Natural killer cell treated with Interleukin-12 subunit alpha and Interleukin-12 subunit beta and Interleukin-15 and Interleukin-18, amount 100 ng/mL, for 72 hours (primary cell): ENCODE measurements at places on chromosomes 2 and 18.

- DNase-seq, result no peak
Observed at GRCh38 chr2:72669121-72669520, 156.7 kb downstream of the EXOC6B start.

DNA sequence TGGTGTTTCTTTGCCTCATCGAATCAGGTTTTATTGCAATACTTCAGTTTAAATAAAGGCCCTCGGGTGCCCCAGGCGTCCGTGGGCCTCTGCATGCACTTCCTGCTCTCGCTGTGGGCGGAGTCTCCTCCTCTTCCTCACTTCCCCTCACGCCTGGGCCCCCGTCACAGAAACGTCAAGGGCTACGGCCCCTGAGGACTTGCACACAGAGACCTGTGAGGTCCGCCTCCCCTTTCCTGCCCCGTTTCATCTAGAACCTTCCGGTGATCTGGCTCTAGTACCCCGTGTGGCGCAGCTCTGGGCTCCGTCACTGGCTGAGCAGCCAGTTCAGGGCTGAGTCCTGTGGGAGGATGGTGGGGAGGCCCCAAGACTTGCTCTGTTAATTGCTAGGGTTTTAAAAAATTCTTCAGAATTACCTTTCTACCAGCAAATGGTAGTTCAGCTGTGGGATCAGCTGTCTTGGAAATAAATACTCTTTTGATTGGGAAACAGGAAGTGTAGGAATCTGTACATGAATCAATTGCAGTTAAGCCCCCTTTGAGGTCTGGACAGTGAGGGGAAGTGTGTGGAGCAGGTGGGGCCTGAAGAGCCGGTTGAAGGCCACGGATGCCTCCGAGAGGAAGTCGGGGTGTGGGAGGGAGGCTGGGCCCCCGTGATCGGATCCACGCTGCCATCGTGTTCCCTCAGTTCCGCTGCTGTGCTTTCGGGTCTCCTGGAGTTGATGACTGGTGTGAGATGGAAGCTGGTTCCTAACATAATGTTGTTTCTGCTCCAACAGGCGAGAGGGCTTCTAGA lies 10.2 kb downstream of the NFATC1 start:
- DNase-seq, result peak; percentile 87

DNA sequence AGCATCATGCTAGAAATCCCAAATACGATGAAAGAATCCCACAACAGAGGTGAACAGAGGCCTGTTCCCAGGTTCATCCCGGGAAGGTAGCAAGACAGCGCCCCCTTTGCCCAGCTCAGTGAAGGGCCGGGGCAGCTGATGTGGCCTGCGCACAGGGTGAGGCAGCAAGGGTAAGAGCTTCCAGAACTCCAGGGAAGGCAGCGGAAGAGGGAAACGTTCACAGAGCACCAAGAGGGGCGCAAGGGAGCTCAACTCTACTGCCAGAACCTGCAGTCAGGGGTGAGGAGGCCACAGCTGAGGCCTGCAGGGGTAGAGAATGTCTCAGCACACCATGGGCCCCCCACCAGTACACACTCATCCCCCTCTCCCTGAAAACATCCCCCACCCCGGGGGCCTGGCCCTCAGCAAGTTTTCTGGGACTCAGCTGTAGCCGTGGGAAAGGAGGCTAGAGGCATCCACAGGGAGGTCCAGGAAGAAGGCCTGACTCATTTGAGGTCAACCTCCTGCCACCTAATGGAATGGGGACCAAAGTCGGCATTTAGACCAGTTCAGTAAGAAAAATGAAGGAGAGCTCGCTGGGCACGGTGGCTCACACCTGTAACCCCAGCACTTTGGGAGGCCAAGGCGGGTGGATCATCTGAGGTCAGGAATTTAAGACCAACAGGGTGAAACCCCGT lies 95.6 kb upstream of the ASAP2 start:
- no peak for DNase-seq

DNA sequence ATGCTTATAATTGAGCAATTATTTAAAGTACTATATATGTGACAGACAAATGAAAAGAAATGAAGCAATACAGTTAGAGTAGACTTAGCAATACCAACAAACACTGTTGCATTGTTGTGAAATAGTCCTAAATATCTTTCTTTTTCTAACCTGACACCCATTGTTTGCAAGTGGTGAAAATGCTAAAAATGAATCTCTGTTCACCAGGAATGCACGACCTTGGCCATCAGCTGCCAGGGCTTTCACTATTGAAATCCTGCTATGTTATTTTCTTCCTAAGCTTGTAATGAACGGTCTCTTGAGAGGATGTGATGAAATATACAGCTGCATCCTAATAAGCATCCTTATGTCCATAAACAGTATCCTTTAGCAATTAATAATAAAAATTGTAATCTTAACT lies 136.2 kb upstream of the MGAT5 start:
- DNase-seq, result no peak

DNA sequence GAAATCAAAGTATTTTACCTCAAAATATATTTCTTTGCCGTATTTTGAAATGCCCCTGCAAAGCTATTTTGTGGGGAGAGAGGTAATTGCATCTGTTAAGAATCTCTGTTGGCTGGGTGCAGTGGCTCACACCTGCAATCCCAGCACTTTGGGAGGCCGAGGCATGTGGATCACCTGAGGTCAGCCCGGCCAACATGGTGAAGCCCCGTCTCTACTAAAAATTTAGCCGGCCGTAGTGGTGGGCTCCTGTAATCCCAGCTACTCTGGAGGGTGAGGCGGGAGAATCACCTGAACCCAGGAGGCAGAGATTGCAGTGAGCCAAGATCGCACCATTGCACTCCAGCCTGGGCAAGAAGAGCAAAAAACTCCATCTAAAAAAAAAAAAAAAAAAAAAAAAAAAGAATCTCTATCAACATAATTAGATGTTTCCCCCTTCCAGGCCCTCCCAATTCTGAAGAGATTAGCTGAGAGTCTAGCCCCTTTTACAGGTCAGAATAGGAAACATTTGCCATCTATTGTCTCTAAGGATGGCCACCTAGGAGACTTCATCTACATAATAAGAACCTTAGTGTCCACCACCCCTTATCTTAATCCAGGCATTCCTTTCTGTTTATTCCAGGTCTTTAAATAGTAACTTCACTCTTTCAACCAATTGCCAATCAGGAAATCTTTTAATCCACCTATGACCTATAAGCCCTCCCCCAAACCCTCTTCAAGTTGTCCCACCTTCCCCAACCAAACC lies 3.5 kb upstream of the TRAPPC8 start:
- DNase-seq, result no peak

DNA sequence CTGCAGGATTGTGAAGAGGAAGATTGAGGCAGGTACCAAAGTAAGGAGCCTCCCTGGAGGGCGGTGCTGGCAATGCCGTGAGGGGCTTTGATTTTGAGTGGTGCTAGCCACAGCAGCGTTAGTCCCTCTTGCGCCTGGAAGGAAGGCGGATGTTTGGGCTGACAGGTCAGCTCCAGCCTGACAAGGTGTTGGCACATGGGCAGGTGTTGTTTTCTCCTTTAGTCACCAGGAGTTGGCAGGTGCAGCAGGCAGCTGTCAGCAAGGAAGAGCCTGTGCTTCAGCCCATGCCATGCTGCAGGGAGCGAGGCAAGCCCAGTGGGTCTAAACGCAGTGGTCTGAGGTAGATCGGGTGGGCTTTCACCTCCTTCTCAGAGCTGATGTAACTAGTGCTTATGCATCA lies 8.5 kb downstream of the SEC11C start:
- no peak for DNase-seq

DNA sequence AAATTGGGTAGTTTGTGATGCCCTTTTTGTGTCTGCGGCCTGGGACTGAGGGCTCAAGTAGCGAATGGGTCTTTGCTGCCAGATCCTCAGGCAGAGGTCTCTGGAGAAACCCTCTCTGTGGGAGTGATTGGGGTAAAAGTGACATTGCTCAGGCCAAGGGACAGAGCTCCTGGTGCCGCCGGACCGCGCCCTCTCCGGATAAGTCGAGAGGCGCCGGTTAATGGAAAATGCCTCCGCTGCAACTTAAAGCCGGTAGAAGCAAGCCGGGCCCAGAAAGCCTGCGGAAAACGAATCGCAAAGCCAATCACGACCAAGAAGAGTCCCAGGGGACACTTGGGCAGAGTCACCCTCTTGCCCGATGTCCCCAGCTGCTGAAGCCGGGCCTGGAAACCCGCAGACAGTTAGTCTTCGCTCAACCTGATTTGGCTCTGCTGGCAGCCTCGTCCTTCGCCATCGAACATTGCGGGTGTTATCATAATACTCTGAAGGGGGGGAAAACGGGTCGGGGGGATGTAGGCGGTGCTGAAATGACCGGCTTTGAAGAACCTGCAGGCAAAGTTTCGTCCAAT lies 352 bp upstream of the HOXD12 start:
- no peak for DNase-seq

DNA sequence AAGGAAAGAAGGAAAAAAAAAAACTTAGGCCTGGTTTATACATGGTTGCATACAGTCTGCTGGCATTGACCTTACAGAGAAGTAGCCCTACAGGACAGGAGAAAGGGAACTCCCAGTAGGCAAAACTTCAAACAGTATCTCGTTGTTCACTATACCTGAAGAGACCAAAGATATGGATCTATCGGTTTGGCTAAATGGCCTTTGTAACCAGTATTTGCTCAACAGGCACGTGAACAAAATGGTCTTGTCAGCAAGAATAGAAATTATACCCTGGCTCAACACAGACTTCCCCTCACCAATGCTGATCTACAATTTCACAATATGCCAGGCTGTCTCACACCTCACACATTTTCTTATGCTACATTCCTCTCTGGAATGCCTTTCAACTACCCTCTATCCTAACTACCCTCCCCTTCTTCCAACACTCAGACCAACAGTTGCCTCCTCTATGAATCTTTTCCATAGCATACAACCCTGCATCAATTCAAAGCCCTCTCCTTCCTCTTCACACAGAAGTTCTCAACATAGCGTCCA lies 13.7 kb downstream of the HYCC2 start:
- no peak for DNase-seq

GRCh38 chr18:2236232-2236631 lies 335.1 kb downstream of the METTL4 start:
- DNase-seq, result no peak
